ENCODE measurements at places on chromosomes 5 and 9. TPM values are rescaled to one million over a fixed set of nuclear protein-coding genes. Genes with fewer than 3 reads are reported as not detected.

Gene C9
- not detected for total RNA-seq

Gene SLC34A3
- not detected for total RNA-seq

- no peak for DNase-seq
Observed at GRCh38 chr5:173278172-173278571, 43.2 kb upstream of the NKX2-5 start.

Gene DIAPH1
- total RNA-seq = 286 TPM

Gene TMEM250
- 56.5 TPM for total RNA-seq

GRCh38 chr5:116216246-116216645 is 131.4 kb downstream of the COMMD10 start:
- no peak for DNase-seq

Gene FBXL7
- total RNA-seq = not detected

GRCh38 chr9:26746357-26747072 is 146.1 kb downstream of the CAAP1 start:
- DNase-seq = no peak

DNA sequence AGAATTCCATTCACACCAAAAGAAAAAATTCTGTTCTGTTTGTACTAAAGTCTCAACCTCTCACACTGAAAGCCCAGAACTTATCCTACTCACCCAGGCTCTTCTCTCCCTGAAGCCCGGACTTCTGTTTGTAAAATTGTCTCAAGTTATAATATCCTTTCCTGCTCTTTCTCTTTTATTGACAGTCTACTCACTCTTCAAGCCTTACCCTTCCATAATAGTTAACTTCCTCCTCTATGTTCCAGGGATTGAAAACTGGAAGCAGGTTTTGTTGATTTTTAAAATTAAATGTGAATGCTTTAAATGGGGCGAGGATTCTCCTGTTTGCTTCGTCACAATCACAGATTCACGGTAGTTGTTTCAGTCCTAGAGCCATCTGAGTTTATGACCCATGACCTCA is 51.7 kb upstream of the CCDC112 start:
- DNase-seq = no peak

DNA sequence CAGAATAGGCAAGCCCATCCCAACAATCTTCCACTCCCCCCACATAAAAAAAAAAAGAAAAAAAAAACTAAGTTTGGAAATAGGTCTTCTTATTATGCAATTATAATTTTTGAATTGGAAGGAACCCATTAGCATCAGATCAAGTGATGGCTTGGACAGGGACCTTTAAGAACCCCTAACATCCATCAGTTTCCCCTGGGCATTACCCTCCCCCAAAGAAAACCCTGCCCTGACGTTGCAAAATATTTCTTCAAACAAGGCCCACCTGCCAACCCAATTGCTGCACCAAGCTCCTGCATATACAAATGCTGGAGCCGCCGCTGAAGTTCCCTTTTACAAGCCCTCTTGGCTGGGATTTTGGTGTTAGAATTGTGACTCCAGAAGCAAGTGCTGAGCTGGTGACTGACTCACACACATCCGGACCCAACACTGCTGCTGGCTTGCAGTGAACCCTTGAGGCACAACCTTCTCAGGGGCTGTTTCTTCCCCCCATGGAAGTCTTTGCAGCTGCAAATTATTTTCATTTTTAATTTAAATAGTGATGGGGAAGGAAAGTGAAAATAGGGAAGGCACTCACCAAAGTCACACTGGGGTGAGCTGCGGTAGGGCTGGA is 56.1 kb upstream of the AFAP1L1 start:
- no peak for DNase-seq

Gene IFNK
- total RNA-seq = not detected

GRCh38 chr5:94031631-94032030 is 290.2 kb upstream of the POU5F2 start:
- no peak for DNase-seq

- DNase-seq = no peak
Observed at GRCh38 chr5:109848130-109848529, 158.4 kb downstream of the MAN2A1 start.

- no peak for DNase-seq
Observed at GRCh38 chr5:53557386-53557785, 3.1 kb upstream of the NDUFS4 start.

Gene OR1J2
- total RNA-seq = not detected

Gene TGFBR1
- total RNA-seq = 90.1 TPM

GRCh38 chr5:171739271-171739670 is 46.3 kb upstream of the SMIM23 start:
- no peak for DNase-seq

Gene FAM13B
- 37.7 TPM for total RNA-seq

DNA sequence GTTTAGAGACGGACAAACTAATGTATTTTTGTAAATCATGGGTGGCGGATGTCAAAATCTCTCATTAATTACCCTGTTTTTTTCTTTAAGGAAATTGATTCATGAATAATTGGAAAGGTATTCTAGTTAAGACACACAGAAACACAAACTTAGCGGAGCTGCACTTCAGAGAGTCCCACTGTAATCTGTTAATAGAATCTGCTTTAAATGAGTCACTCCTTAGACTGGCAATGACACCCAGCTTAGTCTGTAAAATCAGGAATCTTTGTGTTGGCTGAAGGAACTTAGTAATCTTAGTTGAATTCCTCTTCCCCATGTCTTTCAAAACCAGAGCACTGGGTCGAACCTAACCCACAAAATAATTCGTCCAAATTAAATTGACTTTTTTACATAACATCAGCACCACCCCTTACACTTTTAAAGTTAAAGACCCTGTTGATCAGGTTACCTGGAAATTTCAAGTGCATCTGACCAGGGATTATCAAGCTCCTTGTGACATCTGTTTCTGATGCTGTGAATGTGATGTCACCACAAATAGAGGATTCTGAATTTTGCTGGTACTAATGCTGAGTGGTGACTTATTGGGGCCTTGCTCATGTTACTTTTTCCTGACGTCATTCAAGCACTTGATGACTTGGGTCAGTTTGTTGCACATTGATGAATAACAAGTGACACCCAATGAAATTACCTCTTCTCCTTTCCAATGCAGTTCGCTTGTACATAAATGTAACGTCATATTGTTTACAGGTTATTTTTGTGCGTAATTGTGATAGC is 313.6 kb downstream of the KCTD16 start:
- DNase-seq = no peak

GRCh38 chr9:6150483-6150882 is 65.1 kb upstream of the IL33 start:
- DNase-seq = no peak
